ENCODE measurements at places on chromosomes 7 and 10. TPM values are rescaled to one million over a fixed set of nuclear protein-coding genes. Genes with fewer than 3 reads are reported as not detected.
A peak's percentile ranks its signal among the peaks of the same experiment; 100 is the strongest.

DNA sequence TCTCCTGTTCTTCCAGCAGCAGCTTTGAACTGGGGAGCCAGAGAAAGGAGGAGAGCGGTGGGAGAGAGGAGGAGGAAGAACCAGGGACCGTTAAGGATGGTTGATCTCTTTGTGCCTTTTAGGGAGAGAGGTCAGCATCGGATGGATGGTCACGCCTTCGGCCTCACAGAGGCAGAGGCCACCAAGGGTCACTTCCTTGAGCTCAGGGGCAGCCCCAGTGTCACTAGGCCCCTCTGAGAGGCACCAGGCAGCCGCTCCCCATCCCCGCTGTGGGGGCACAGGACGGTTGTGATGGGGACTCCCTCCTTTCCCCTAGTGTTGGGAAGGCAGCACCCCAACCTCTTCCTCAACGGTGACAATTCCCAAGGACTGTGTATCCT is 121.4 kb downstream of the DNAJB6 start:
- no peak overlapping the region for H3K4me3 ChIP-seq
- no peaks in the 10 kb centered on the region for H3K27me3 ChIP-seq
- H3K4me1 ChIP-seq, result no peaks in the 10 kb centered on the region
- H3K27ac ChIP-seq, result no peak overlapping the region

DNA sequence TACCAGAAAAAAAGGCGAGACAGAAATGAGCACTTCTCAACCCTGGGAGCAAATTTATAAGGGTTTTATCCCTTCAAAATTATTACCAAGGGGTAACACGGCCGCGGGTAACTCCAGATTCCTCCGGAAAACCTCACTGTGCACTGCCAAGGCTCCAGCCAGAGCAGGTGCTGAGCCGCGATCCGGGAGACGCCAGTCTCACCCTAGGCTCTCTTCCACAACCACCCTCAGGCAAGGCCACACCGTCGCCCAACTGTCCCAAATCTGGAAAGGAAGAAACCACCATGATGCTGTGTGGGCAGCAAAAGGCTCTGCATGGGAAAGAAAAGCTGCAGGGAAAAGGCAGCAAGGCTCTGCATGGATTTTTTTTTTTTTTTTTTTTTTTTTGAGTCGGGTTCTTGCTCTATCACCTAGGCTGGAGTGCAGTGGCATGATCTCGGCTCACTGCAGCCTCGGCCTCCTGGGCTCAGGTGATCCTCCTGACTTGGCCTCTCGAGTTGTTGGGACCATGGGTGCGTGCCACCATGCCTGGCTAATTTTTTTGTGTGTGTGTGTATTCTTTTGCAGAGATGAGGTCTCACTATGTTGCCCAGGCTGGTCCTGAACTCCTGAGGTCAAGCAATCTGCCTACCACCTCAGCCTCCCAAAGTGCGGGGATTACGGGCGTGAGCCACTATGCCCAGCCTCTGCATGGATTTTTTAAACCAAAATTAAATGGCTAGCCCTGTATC is 39.0 kb downstream of the MAD1L1 start:
- H3K27me3 ChIP-seq, result no peaks in the 10 kb centered on the region
- no peaks in the 10 kb centered on the region for H3K4me1 ChIP-seq
- H3K27ac ChIP-seq, result no peak overlapping the region

MEOX2 gene
- total RNA-seq, result 0.29 TPM

- peak overlapping the region; percentile 7 for H3K4me3 ChIP-seq
- H3K36me3 ChIP-seq, result no peaks in the 10 kb centered on the region
- peaks cover 6% of the 10 kb centered on the region for H3K27me3 ChIP-seq
Observed at GRCh38 chr7:45922810-45923209, 1.7 kb upstream of the IGFBP3 start.

DNA sequence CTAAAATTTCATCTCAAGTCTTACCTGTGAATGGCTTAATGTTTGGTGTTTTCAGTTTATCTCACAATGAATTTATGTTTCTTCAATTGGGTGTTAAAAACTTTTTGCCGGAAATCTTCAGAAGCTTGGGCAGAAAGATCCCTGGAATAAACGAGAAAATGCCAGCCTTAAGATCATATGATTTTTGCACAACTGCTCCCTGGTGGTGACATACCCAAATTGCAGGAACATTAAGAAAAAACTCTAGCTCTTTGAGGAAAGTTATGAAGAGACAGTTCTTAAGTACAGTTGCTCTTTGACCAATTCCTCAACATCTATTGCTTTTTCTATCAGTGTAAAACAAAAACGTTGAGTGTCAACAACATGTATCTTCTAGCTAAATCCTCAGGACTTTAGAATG is 48.2 kb upstream of the CREB5 start:
- no peak for DNase-seq
- H3K36me3 ChIP-seq, result no peaks in the 10 kb centered on the region
- no peak overlapping the region for H3K4me3 ChIP-seq
- no peak overlapping the region for H3K27ac ChIP-seq
- H3K4me1 ChIP-seq, result no peaks in the 10 kb centered on the region
- no peaks in the 10 kb centered on the region for H3K27me3 ChIP-seq

PHYHIPL gene
- total RNA-seq, result not detected

GRCh38 chr7:121484089-121484763 is 88.1 kb upstream of the FAM3C start:
- no peaks in the 10 kb centered on the region for H3K27me3 ChIP-seq
- H3K27ac ChIP-seq, result no peak overlapping the region
- no peak overlapping the region for H3K4me3 ChIP-seq

DNA sequence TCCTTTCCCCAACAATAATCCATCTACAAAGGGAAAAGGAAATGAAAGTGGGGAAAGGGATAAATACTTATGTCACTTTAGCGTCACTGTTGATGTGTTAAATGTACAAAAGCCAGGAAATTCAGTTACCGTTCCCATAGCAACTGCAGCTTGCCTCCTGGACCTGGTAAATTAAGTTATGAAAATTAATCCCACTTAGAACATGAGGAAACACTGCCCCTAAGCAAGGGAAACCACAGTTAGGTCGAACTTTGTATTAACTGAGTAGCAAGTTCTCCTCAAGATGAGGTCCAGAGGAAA is 338.2 kb upstream of the AOAH start:
- no peaks in the 10 kb centered on the region for H3K36me3 ChIP-seq
- H3K4me1 ChIP-seq, result no peaks in the 10 kb centered on the region
- H3K27ac ChIP-seq, result no peak overlapping the region

SPRN gene
- not detected for total RNA-seq

ZPBP gene
- not detected for total RNA-seq

RP9 gene
- total RNA-seq, result not detected

GNGT1 gene
- not detected for total RNA-seq

DNA sequence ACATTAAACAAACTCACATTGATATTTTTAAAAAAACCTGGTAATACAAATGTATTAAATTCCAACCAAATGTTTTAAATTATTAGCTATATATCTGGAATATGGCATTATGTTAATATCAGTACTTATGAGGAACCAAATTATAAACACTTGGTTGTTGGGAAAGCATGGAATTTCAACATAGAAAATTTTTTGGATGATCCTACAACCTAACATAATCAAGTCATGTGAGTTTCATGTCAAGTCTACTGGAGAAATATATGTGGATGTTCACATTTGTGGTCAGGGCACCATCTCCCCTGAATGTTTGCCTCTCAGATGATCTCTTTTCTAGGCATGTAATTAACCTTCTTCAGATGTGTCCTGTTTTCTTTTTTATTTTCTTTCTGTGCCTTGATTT is 5.2 kb upstream of the POT1 start:
- no peak overlapping the region for H3K27ac ChIP-seq
- H3K4me1 ChIP-seq, result no peaks in the 10 kb centered on the region
- H3K36me3 ChIP-seq, result no peaks in the 10 kb centered on the region
- DNase-seq, result no peak

GRCh38 chr7:30260246-30260768 is 24.1 kb upstream of the ZNRF2 start:
- H3K27me3 ChIP-seq, result no peaks in the 10 kb centered on the region
- no peaks in the 10 kb centered on the region for H3K36me3 ChIP-seq
- no peak overlapping the region for H3K4me3 ChIP-seq
- H3K4me1 ChIP-seq, result peaks cover 2% of the 10 kb centered on the region
- no peak for DNase-seq
- no peak overlapping the region for H3K27ac ChIP-seq

AQP1 gene
- 64.6 TPM for total RNA-seq
